G401 (cell line): ENCODE measurements at places on chromosomes 3 and 15. TPM values are rescaled to one million over a fixed set of nuclear protein-coding genes. Genes with fewer than 3 reads are reported as not detected.
A peak's percentile ranks its signal among the peaks of the same experiment; 100 is the strongest.

- DNase-seq, result no peak
These were observed 12.2 kb downstream of the RNF123 start for GRCh38 chr3:49701388-49702077.

DNA sequence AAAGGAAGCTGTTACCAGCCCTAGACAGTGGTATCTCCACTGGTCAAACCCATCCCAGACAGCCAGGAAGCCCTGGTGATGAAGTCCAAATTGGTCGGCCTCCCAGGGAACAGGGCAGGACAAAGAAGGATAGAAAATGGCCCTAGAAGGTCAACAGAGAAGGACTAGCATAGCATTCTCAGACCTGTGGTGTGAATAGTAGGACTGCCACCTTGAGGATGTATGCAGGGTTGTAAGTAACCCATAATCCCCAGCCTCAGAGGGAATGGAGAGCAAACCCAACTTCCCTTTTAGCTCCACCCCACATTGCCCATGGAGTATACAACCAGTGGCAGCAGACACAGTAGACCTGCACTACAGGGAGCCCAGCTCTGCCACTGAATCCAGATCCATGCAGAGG lies 68.6 kb upstream of the EIF1B start:
- no peak for DNase-seq

- peak; percentile 51 for DNase-seq
These were observed 96.6 kb downstream of the CEMIP start for GRCh38 chr15:80875568-80876347.

The DUOX2 gene
- total RNA-seq, result not detected in 2 replicates

The PRR20G gene
- total RNA-seq, result not detected in 2 replicates
